ENCODE measurements at places on chromosomes 1 and 21. TPM values are rescaled to one million over a fixed set of nuclear protein-coding genes. Genes with fewer than 3 reads are reported as not detected.

Gene PSMD4
- 127 TPM for total RNA-seq

GRCh38 chr1:110786802-110787327 is 86.1 kb upstream of the CD53 start:
- DNase-seq, result no peak

- no peak for DNase-seq
Measured at GRCh38 chr21:38259665-38260064, 2.9 kb downstream of the KCNJ15 start.

GRCh38 chr1:86149591-86149990 is 7.0 kb downstream of the COL24A1 start:
- DNase-seq, result no peak

Gene KIF26B
- 1.7 TPM for total RNA-seq

Measured in tibial nerve (tissue), 4 donors.